Aorta (tissue), 5 donors: ENCODE measurements at places on chromosomes 12 and 14. TPM values are rescaled to one million over a fixed set of nuclear protein-coding genes. Genes with fewer than 3 reads are reported as not detected.
A peak's percentile ranks its signal among the peaks of the same experiment; 100 is the strongest.

Gene LGMN
- 86.0 TPM for polyA plus RNA-seq

Gene CD27
- 0.51 TPM for polyA plus RNA-seq

Gene SLC6A12
- polyA plus RNA-seq = not detected

Gene USP44
- polyA plus RNA-seq = 4.4 TPM

Gene TAS2R43
- not detected for polyA plus RNA-seq

Gene MFAP5
- 11.8 TPM for polyA plus RNA-seq

Gene MSRB3
- polyA plus RNA-seq = 252 TPM

Gene TC2N
- polyA plus RNA-seq = 66.4 TPM

Gene LRRK2
- polyA plus RNA-seq = 18.8 TPM

Gene RTL1
- not detected for polyA plus RNA-seq

Gene DBX2
- polyA plus RNA-seq = not detected

Gene CCDC198
- not detected for polyA plus RNA-seq

Gene NCKAP5L
- 3.5 TPM for polyA plus RNA-seq

DNA sequence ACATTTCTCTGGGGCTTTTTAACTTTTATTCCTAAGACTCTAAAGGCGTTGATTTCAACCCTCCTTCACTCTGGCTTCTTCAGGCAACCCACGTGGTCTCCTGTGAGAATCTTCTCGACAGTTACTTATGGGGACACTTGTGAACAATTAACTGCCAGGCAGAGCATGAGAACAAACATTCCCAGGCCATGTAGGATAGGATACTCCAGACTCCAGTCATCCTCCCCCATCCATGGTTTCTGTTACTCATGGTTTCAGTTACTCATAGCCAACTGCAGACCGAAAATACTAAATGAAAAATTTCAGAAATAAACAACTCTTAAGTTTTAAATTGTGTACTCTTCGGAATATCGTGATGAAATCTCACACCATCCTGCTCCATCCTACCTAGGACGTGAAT lies 19.5 kb downstream of the GPR68 start:
- H3K27ac ChIP-seq = no peak overlapping the region
- no peaks in the 10 kb centered on the region for H3K36me3 ChIP-seq

DNA sequence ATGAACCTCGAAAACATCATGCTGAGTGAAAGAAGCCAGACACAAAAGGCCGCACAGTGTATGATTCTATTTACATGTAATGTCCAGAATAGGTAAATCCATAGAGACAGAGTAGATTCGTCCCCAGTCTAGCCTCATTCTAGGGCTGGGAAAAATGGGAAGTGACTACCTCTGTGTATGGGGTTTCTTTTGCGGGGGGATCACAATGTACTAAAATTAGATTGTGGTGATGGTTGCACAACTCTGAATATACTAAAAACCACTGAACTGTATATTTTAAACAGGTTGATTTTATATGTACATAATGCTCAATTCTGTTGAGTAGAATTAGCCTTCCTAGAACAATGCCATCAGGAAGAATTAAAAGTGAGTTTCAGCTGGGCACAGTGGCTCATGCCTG lies 6.3 kb upstream of the RILPL2 start:
- no peak overlapping the region for H3K4me3 ChIP-seq
- H3K36me3 ChIP-seq = no peaks in the 10 kb centered on the region
- H3K27me3 ChIP-seq = no peaks in the 10 kb centered on the region
- no peak overlapping the region for H3K27ac ChIP-seq

DNA sequence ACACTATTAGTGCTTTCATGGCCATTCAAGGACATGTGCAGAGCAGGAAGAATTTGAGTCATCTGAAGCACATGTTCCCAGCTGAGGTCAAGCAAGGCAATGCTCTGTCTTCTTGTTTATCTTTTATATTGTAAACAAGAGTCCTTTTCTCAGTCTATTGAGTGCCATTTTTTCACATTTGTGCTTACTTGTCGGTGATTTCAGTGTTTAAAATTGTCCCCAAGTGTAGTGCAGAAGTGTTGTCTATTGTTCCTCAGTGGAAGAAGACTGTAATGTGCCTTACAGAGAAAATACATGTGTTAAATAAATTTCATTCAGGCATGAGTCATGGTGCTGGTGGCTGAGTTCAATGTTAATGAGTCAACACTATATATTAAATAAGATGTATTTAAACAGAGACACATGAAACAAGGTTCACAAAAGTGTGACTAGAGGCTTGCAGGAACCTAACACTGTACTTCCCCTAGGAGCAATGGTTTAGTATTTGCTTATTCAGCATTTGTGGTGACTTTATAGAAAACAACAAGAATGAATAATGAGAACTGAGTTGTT lies 391.1 kb downstream of the LRIG3 start:
- H3K27ac ChIP-seq = no peak overlapping the region
- peaks cover 2% of the 10 kb centered on the region for H3K4me1 ChIP-seq
- H3K4me3 ChIP-seq = no peak overlapping the region
- H3K36me3 ChIP-seq = peaks cover 3% of the 10 kb centered on the region
- H3K27me3 ChIP-seq = no peaks in the 10 kb centered on the region
- DNase-seq = no peak

- no peak for DNase-seq
- no peaks in the 10 kb centered on the region for H3K36me3 ChIP-seq
- H3K27me3 ChIP-seq = no peaks in the 10 kb centered on the region
- peak overlapping the region; percentile 84 for H3K27ac ChIP-seq
- H3K4me1 ChIP-seq = no peaks in the 10 kb centered on the region
Observed at GRCh38 chr14:73058922-73059673, 764 bp downstream of the RBM25 start.

DNA sequence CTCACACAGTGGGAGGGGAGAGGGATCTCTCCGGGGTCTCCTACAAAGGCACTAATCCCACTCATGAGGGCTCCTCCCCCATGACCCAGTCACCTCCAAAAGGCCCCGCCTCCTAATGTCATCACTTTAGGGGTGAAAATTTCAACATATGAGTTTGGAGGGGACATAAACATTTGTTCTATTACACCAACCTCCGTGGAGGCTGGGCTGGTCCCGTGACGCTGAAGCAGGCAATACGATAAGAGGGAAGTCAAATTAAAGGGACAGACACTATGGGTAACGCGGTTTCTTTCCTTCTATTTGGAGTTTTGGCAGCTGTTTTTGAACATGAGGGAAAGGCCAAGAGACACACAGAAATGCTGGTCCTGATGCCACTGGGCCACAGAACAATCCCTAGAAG lies 175.7 kb upstream of the VASH1 start:
- no peaks in the 10 kb centered on the region for H3K36me3 ChIP-seq
- DNase-seq = no peak
- no peak overlapping the region for H3K27ac ChIP-seq
- H3K4me3 ChIP-seq = no peak overlapping the region
- H3K27me3 ChIP-seq = no peaks in the 10 kb centered on the region

DNA sequence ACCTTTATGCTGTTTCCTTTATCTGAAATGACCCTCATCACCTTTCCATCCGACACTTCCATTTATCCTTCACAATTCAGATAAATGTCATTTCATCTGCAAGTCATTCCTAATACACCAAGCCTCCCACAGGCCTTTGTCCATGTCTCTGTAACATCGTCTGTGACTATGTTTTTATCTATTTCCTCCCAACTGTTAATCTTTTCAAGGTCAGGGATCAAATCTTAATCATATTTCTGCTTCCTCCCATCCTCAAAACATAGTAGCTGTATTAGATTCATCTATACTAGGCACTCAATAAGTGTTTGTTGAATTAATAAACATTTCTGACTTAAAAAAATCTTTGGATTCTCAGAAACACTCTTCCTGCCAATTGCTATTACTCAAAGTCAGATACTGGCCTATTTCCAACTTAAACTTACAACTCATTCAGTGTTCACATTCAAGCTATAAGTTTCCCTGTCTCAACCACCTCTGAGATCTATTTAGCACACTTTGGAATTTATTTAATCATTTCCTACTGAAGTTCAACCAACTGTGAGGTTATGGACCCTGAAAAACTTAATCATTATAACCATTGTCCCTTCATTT lies 100.2 kb upstream of the ALX1 start:
- H3K4me1 ChIP-seq = no peaks in the 10 kb centered on the region
- no peaks in the 10 kb centered on the region for H3K36me3 ChIP-seq
- H3K27ac ChIP-seq = no peak overlapping the region
- H3K4me3 ChIP-seq = no peak overlapping the region
- no peaks in the 10 kb centered on the region for H3K27me3 ChIP-seq

- H3K27me3 ChIP-seq = no peaks in the 10 kb centered on the region
- H3K36me3 ChIP-seq = no peaks in the 10 kb centered on the region
- H3K4me1 ChIP-seq = no peaks in the 10 kb centered on the region
- no peak overlapping the region for H3K4me3 ChIP-seq
Observed at GRCh38 chr12:19035536-19035935, 94.0 kb upstream of the PLEKHA5 start.

- H3K4me1 ChIP-seq = no peaks in the 10 kb centered on the region
- no peak for DNase-seq
- H3K4me3 ChIP-seq = no peak overlapping the region
Observed at GRCh38 chr12:110686294-110686903, 2.5 kb downstream of the HVCN1 start.

- H3K27me3 ChIP-seq = no peaks in the 10 kb centered on the region
- H3K27ac ChIP-seq = no peak overlapping the region
- H3K4me3 ChIP-seq = no peak overlapping the region
- peaks cover 3% of the 10 kb centered on the region for H3K36me3 ChIP-seq
- no peak for DNase-seq
Observed at GRCh38 chr12:87233671-87234070, 795.5 kb downstream of the C12orf50 start.

- H3K27ac ChIP-seq = no peak overlapping the region
- no peaks in the 10 kb centered on the region for H3K4me1 ChIP-seq
- H3K36me3 ChIP-seq = no peaks in the 10 kb centered on the region
- no peaks in the 10 kb centered on the region for H3K27me3 ChIP-seq
- H3K4me3 ChIP-seq = no peak overlapping the region
- no peak for DNase-seq
Observed at GRCh38 chr12:247271-247670, 15.4 kb downstream of the SLC6A13 start.

DNA sequence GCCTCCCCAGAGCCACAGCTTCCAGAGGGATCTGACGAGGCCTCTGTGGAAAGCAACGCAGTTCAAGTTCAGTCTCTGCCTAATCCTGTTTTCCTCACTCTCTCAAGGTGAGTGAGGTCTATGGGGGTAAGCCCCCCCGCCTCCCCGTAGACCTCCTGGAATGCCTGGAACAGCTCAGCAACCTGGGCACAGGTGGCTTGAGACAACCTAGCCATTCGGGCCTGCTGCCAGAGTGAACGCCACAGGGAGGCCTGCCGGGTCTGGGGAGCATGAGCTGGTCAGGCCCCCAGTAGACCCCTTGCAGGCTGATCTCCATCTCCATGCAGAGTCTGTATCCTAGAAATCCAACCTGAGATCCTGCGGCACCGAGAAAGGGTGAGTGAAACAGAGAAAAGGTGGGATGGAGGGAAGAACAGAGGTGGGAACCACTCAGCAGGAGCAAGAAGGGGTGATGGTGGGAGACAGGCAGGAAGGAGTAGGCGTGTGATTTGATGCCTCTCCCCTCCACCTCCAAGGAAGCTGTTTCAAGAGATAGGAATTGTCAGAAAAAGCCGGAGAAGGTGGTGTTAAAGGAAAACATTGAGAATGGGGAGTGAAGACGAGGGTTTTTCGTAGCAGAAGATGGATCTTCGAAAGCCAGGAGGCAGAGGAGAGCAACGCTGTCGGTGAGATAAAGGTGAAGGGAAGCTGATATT lies 123.1 kb upstream of the PRMT8 start:
- H3K27ac ChIP-seq = no peak overlapping the region
- no peaks in the 10 kb centered on the region for H3K27me3 ChIP-seq
- no peak overlapping the region for H3K4me3 ChIP-seq
- H3K4me1 ChIP-seq = no peaks in the 10 kb centered on the region
- no peaks in the 10 kb centered on the region for H3K36me3 ChIP-seq

- H3K36me3 ChIP-seq = no peaks in the 10 kb centered on the region
- H3K27ac ChIP-seq = no peak overlapping the region
- H3K27me3 ChIP-seq = no peaks in the 10 kb centered on the region
Observed at GRCh38 chr14:44283836-44284235, 223.2 kb downstream of the FSCB start.

GRCh38 chr12:27614386-27614785 lies 81.9 kb upstream of the REP15 start:
- no peak for DNase-seq
- no peaks in the 10 kb centered on the region for H3K27me3 ChIP-seq
- peaks cover 10% of the 10 kb centered on the region for H3K4me1 ChIP-seq
- H3K36me3 ChIP-seq = no peaks in the 10 kb centered on the region
- no peak overlapping the region for H3K27ac ChIP-seq

DNA sequence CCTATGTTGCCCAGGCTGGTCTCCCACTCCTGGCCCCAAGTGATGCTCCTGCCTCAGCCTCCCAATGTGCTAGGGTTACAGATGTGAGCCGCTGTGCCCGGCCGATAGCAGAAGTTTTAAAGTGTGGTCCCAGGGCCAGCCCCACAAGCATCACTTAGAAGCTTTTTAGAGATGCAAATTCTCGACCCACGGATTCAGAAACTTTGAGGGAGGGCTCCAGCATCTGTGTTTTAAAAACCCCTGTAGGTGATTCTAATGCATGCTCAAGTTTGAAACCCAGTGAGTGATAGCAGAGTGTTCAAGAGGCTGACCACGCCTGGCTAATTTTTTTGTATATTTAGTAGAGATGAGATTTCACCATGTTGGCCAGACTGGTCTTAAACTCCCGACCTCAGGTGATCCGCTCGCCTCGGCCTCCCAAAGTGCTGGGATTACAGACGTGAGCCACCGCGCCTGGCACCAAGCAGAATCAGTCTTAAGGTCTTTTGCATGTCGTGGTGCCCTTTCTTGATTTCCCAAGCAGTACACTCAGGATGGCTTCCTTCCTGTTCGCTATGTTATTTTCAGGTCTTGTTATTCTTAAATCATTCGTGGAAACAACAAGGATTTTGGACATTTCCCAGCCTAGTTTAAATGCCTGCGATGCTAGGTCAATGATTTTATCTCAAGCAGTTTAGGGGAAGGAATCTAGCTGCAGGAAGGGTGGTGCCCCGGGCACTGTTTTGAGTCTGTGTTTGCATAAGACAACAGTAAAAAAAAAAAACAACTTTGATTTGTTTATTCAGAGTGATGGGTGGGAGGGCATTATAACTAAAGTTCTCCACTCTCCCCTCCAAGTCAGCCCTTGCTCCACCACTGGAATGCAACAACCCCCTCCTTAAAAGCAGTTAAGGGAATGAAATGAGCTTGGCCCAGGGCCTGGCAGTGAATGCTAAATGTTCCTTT lies 9.2 kb upstream of the RILPL2 start:
- H3K36me3 ChIP-seq = no peaks in the 10 kb centered on the region
- no peak overlapping the region for H3K4me3 ChIP-seq
- no peaks in the 10 kb centered on the region for H3K27me3 ChIP-seq
- no peaks in the 10 kb centered on the region for H3K4me1 ChIP-seq

GRCh38 chr14:81176241-81176640 lies 44.5 kb downstream of the GTF2A1 start:
- DNase-seq = peak; percentile 78
- peaks cover 2% of the 10 kb centered on the region for H3K36me3 ChIP-seq
- no peaks in the 10 kb centered on the region for H3K4me1 ChIP-seq
- H3K27me3 ChIP-seq = no peaks in the 10 kb centered on the region
- no peak overlapping the region for H3K4me3 ChIP-seq

DNA sequence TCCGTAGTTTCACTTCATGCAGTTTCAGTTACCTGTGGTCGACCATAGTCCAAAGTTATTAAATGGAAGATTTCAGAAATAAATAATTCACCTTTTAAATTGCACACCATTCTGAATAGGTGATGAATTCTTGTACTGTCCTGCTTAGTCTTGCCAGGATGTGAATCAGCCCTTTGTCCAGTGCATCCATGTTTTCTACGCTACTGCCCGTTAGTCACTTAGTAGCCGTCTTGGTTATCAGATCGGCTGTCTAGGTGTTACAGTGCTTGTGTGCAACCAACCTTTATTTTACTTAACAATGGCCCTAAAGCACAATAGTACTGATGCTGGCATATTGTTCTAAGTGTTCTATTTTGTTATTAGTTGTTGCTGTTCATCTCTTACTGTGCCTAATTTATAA lies 146.7 kb downstream of the ACSS3 start:
- H3K4me3 ChIP-seq = no peak overlapping the region
- DNase-seq = no peak
- no peaks in the 10 kb centered on the region for H3K4me1 ChIP-seq
